Bladder microvascular endothelial cell (primary cell): ENCODE measurements at places on chromosomes 3 and 15. TPM values are rescaled to one million over a fixed set of nuclear protein-coding genes. Genes with fewer than 3 reads are reported as not detected.

The FAM107A gene
- total RNA-seq = 1.8 and 13.9 TPM in 2 replicates

The FRMD5 gene
- total RNA-seq = 0.49 and 15.6 TPM in 2 replicates

The LRRIQ4 gene
- total RNA-seq = not detected in 2 replicates

The SERPINI2 gene
- not detected in 2 replicates for total RNA-seq
